Smooth muscle cell of bladder (primary cell): ENCODE measurements at places on chromosomes 11 and 22. TPM values are rescaled to one million over a fixed set of nuclear protein-coding genes. Genes with fewer than 3 reads are reported as not detected.

Gene TTC36
- 0.43 and 0.46 TPM in 2 replicates for total RNA-seq

Gene OR52I1
- not detected in 2 replicates for total RNA-seq

Gene KDELR3
- total RNA-seq, result 109 and 130 TPM in 2 replicates

Gene RAC2
- total RNA-seq, result 2.4 and 2.8 TPM in 2 replicates

Gene MMP7
- total RNA-seq, result not detected in 2 replicates

Gene RFPL3
- total RNA-seq, result not detected in 2 replicates

Gene SPON1
- 18.3 and 30.8 TPM in 2 replicates for total RNA-seq

Gene NLRP6
- not detected in 2 replicates for total RNA-seq

Gene RBFOX2
- 147 and 164 TPM in 2 replicates for total RNA-seq

Gene WT1
- total RNA-seq, result under 0.01 and 1.1 TPM in 2 replicates

Gene LUZP2
- total RNA-seq, result 0.09 and 0.14 TPM in 2 replicates

Gene OR10G4
- total RNA-seq, result not detected in 2 replicates

Gene PTH
- not detected in 2 replicates for total RNA-seq

Gene FGF19
- total RNA-seq, result not detected in 2 replicates

Gene BIRC3
- 0.28 and 0.46 TPM in 2 replicates for total RNA-seq

Gene GP1BB
- total RNA-seq, result 1.00 and 1.5 TPM in 2 replicates

Gene CHST1
- total RNA-seq, result 0.14 and 0.37 TPM in 2 replicates

Gene SRSF8
- 9.7 and 13.5 TPM in 2 replicates for total RNA-seq

Gene TSKU
- total RNA-seq, result 14.1 and 19.5 TPM in 2 replicates

Gene HTR3A
- total RNA-seq, result not detected in 2 replicates

Gene APLNR
- not detected in 2 replicates for total RNA-seq

Gene SHANK2
- total RNA-seq, result 3.6 and 4.0 TPM in 2 replicates

Gene SCUBE2
- total RNA-seq, result 1.7 and 4.4 TPM in 2 replicates

Gene PITPNM1
- total RNA-seq, result 12.5 and 14.3 TPM in 2 replicates

Gene OR5P2
- not detected in 2 replicates for total RNA-seq

Gene MAJIN
- not detected in 2 replicates for total RNA-seq

Gene BIK
- not detected in 2 replicates for total RNA-seq

Gene BATF2
- total RNA-seq, result 0.37 and 0.71 TPM in 2 replicates

Gene XPNPEP3
- 5.4 and 7.0 TPM in 2 replicates for total RNA-seq
